ENCODE measurements at places on chromosomes 7 and 10.

DNA sequence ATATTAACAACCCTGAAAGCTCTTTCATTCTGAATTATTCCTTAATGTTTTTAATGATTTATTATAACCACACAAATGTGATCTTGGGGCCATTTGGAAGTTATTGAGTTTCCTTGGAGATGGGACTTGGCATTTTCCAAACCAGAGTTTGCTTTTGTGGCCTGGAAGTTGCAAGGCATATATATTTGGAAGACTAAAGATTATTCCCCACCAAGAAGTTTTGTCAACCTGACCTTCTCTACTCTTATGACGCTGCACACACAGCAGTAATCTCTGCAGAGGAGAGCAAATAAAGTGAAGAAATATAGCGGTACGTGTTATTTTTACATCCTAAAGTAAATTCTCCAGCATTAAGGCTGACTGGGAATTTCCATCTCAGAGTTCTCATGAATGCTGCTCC lies 397.0 kb downstream of the LRMDA start:
- no peak for DNase-seq

DNA sequence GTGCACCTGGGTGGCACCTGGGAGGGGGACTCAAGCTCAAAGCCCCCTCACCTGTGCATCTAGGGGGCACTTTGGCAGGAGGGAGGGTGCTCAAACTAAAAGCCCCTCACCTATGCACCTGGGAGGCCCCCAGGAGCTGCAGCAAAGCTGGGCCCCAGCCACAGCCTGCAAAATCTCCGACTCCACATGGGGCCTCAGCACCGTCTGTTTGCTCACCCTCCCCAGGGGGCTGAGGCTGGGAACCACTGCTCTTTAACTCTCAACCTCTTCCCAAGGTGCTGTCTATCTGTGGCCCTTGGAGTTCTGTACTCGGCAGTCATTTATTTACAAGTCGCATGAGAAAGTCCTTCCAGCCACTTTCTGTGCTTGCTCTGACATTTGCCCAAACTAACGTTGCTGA lies 458.4 kb downstream of the DNAJB6 start:
- DNase-seq: no peak

DNA sequence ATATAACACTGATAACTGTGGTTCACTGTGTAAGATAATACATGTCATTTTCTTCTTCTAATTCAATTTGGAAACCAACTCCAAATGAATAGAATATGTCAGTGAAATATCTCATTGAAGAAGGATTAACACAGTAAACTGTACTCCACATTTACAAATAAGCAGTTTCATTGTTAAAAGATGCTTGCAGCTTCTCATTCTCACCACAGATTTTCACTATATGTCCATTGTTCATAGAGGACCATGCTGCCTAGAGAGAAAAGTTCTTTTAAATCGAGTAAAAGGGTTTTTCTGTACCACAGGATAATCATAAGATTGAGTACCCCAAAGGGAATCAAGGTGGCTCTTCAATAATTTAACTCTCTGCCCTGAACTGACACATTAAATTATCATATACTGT lies 165.5 kb downstream of the LRRN3 start:
- DNase-seq: no peak

- DNase-seq: no peak
Measured at GRCh38 chr10:86671419-86671818, 3.1 kb downstream of the LDB3 start.

- no peak for DNase-seq
Measured at GRCh38 chr7:117728890-117729624, 144.2 kb downstream of the CTTNBP2 start.

DNA sequence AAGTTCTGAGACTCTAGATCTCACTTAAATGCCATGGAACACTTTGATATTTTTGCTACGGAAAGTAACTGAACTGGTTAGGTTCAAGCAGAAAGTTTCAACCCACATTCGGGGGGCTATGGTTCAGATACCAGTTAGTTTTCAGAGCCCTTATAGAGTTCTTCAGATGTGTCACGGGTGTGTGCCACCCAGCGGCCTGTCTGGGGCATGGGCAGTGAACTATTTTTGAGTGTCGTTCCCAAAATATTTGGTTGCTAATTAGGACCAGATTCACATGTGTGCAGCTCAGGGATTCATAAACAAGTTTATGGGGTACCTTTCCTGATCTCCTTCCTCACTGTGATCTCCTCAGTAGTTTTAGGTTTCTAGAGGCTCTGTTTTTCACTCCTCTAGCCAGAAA lies 271.9 kb downstream of the C7orf25 start:
- no peak for DNase-seq
